ENCODE measurements at places on chromosomes 7 and 10.
A peak's percentile ranks its signal among the peaks of the same experiment; 100 is the strongest.

- DNase-seq = no peak
These were observed 33.0 kb upstream of the GPR26 start for GRCh38 chr10:123633106-123633505.

DNA sequence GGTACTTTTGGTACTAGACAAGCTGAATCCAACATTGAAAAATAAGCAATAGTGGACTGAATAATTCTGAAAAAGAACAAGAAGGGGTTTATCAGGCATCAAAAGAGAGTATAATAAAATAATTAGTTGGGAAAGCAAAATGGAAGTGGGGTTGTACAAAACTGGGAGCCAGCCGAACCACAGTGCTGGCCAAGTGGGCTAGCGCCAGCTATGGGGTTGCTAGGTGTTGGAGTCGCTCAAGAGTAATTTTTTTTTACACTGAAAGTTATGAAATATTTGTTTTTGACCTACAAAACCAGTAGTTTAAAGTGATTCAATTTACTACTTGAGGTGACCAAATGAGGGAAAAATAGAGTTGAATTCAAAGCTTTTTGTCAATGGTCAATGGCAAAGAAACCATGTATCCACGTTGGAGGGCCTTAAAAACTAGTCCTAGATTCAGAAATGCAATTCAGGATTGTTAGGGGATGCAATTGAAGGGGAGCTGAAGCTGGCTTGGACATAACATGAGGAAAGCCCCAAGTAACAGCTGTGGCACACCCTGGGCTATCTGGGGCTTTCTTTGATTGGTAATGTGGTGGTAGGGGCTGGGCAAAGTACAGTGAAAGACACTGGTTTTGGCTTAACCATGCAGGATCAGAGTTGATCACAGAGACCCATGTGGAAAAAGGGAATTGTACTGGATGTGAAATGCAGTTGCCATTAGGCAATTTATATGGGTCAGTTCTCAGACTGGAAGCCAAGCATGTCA is 28.3 kb upstream of the MSMB start:
- no peak for DNase-seq

- DNase-seq = no peak
These were observed 122.6 kb downstream of the MYL10 start for GRCh38 chr7:101506531-101506930.

GRCh38 chr7:47215049-47215448 is 366.9 kb downstream of the TNS3 start:
- DNase-seq = no peak

DNA sequence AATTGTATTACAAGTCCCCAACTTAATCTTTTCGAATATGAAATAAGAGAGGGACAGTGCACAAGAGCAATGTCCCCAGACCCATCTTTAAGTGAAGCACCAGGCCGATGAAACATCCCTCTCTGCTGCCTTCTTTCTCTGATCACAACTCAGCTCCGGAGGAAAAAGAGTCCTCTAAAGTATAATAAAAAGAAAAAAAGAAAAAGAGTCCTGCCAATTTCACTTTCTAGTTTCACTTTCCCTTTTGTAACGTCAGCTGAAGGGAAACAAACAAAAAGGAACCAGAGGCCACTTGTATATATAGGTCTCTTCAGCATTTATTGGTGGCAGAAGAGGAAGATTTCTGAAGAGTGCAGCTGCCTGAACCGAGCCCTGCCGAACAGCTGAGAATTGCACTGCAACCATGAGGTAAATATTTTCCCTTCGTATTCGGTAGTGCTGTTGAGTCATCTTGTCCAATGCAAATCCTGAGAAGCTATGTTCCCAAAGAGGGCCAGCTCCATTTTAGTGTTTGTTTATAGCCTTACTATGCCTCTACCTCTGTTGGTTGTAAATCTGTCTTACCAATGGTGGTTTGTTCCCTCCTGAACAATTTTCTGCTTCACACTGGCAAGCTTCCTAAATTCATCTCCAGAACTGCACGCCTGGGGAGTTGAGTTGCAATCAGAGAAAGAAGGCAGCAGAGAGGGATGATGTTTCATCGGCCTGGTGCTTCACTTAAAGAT is at the start of gene IFIT2:
IFIT2 (plus strand) TSS at position 326 of the 725 bp plus-strand sequence; CDS start at position 404, 78 bp downstream.
- peak; percentile 70 for DNase-seq

DNA sequence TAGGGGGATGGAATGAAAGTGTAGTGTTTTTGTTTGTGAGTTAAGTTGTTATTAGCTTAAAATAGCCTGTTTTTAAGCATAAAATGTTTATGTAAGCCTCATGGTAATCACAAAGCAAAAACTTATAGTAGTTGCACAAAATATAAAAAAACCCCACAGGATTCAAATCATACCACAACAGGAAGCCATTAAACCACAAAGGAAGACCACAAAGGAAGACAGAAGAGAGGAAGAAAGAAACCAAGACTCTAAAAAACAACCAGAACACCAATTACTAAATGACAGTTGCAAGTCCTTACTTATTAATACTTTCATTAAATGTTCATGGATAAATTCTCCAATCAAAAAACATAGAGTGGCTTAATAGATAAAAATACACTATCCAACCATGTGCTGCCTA is 63.6 kb downstream of the ANKRD7 start:
- DNase-seq = no peak

DNA sequence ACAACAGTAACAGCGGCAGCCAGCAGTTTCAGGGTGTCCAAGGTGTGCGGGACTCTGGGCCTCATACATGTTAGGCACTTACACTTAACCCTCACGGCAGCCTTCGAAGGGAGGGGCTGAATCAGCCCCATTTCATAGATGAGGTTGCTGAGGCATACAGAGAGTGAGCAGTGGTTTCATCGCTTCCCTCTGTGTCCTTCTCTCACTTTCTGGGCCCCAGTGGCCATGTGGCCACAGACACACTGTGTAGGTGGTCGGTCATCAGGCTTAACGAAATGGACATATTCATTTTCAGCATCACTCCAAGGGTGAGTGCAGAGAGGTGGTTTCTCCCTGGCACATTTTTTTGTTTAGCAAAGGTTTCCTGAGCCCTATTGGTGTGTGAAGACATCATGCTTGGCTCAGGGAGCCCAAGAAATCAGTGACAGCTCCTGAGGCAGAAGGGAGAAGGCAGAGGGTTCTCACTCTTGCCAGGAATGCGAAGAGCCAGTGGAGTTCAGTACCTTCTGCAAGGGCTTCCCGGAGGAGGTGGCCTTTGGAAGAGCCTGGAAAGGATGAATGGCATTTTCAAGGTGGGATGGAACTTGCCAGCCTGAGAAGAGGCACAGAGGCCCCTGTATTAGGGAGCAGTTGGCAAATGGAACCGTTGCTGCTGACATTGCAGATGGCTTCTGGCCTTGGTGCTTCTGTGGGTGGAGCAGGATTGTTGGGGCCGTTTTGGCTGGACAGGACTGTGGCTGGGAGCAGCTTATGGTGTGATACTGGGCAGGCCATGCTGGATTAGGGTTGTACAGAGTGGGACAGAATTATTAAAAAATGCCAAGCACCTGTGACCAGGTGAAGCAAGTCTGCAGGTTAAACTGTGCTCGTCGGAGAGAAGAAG is 61.7 kb upstream of the PPIF start:
- peak; percentile 53 for DNase-seq

DNA sequence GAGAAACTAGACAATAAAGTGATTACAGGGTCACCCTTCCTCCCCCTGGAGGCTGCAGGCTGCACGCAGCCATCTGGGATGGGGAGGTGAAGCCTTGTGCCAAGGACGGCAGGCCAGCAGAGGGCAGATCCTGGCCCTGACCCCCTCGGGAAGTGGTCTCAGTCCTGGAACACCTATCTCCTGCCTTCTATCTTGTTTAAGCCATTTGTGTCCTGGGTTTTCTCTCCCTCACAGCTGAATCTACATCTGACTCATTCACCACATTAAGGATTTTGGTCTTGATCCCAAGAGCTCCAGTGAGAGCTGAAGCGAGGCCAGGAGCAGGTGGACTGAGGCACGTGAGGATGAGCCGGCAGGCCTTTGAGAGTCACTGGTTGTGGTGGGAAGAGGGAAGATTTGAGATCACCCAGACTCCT is 16.4 kb upstream of the PARP12 start:
- DNase-seq = no peak

DNA sequence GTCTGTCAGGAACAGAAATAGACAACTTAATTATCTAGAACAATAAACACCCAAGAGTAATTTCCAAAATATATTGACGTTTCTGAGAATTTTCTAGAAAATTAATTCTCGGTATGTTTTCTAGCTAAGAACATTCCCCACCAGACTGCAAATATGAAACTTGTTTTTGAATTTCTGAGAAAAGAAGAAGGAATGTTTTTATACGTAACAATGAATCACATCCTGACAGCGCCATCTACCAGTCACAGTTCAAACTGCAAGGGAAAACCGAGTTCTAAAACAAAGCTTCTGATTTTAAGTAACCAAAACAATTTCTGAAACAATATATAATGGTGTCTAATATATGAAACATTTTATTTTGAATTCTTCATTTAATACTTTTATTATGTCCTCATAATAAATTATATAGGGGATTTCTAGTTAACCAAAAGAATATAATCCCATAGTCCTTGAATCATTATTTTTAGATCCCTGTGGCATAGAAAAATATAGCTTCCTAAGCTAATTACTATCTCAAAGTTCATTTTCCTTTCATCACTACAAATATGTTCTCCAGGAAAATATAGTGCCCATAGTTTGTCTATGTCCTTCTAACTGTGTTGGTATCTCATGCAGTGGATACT is 34.5 kb upstream of the MEOX2 start:
- DNase-seq = no peak

DNA sequence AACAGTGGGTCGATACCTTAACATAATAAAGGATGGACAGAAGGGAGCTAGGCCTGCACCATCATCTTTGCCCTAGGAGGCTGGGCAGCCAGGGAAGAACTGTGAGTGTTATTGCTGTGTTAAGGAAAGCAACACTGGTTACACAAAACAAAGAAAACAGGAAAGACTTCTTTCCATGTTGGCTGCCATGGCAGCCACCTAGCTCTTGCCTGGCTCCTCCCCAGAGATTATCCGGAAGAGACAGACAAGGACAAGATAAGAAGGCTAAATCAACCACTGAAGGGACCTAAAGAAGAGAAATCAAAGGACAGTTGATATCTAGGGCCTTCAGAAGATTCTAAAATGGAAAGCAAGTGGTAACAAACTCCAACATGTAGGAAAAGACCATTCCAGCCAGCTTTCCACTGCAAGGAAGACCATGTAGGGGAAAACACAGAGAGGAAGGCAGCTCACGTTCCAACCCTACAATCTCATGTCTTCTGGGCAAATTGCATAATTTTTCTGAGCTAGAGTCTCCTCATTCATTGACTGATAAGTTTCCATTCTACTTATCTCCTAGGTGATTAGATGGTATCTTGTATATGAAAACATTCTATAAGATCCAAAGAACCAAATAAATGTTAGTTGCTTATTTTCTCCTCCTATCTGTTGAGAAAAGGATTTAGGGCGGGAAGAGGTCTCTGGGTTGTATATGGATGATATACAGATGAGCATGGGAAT is 51.2 kb downstream of the SP8 start:
- DNase-seq = no peak

DNA sequence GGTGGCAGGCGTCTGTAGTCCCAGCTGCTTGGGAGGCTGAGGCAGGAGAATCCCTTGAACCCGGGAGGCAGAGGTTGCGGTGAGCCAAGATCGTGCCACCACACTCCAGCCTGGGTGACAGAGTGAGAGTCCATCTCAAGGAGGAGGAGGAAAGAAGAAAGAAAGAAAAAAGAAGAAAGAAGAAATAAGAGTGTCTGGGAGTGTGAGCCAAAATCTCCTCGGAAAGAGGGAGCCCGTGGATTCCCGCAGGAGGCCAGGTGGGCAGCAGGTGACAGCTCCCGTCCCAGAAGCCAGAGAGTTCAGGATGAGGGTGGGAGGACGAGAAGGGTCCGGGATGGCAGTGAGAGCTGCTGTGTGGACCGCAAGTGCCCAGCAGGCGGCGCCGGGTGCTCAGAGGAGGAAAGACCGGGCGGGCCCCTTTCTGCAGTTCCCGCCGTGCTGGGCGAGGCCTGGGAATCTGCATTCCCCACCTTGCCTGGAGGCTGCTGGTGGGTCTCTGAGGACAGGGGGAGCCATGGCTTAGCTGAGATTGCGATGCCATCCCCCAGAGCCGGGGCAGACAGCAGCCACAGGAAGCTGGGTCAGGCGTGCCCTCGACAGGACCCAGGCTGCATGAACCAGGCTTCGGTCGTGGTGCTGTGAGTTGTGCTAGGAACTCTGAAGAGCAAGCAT is 17.1 kb upstream of the AMZ1 start:
- peak; percentile 75 for DNase-seq

- DNase-seq = no peak
These were observed 46.8 kb downstream of the NRAP start for GRCh38 chr10:113617086-113617485.

- DNase-seq = no peak
These were observed 32.0 kb upstream of the FRAT2 start for GRCh38 chr10:97366572-97366971.

- DNase-seq = no peak
These were observed 54.8 kb downstream of the BAMBI start for GRCh38 chr10:28732091-28732490.

DNA sequence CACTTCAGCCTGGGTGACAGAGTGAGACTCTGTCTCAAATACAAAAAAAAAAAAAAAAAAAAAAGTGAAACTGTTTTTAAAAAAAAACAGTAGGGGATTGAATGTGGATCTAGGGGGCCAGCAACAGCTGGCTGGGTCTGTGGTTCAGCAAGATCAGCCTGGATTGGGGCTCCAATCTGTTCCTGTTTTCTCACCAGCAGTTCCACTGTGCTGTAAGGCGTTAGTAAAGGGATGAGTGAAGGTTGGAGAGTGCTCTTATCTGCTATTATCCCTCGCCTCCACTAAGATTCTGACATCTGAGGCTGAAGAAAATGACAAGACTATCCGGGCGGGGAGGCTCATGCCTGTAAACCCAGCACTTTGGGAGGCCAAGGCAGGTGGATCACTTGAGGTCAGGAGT is 41.6 kb upstream of the GTF2IRD1 start:
- no peak for DNase-seq

DNA sequence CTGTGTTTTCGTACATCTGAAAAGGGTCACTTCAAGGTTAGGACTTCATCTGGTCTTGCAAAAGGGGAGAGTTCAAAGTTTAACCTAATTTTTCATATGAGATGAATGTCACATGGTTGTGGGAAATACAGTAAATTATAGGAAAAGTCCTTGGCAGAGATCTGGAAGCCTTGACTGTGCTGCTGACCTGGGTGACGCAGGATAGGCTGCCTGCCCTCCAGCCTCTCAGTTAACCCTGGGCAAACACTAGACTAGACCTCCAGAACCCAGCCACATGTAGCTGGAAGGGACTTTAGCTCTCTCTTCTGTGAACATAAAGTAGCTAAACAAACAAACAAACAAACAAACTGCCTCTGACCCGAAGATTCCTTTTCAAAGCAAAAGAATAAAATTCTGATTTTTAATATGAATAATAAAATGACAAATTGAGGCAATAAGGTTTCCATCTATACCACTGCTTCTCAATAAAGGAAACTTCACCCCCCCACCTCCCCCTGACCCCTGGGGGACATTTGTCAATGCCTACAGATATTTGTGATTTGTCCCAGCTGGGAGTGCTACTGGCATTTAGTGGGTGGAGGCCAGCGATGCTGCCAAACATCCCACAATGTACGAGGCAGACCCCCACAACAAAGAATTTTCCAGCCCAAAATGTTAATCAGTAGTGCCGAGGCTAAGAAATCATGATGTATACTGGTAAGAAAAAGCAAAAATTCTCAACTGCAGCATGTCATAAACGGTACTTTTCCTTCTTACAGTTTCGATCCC is 75.2 kb upstream of the PRR15 start:
- no peak for DNase-seq

All from germinal center (tissue), 1 donor.